Activated T-helper 2 cell treated with anti-CD3 and anti-CD28 coated beads, Interferon-gamma antibody, Interleukin-2, Interleukin-4, amounts not matched to agents 10 μg/mL and 5 μg/mL and 100 μg/mL, durations not matched to agents 14 hours and 24 hours and 36 hours (primary cell): ENCODE measurements at places on chromosomes 7 and 10. TPM values are rescaled to one million over a fixed set of nuclear protein-coding genes. Genes with fewer than 3 reads are reported as not detected.
A peak's percentile ranks its signal among the peaks of the same experiment; 100 is the strongest.

Gene TNS3
- 5.3 and 8.5 TPM in 2 replicates for total RNA-seq

GRCh38 chr10:6426317-6426716, 153.8 kb downstream of the PRKCQ start:
- DNase-seq: no peak

- DNase-seq: no peak
Observed at GRCh38 chr10:110225441-110225755, 18.0 kb downstream of the MXI1 start.

GRCh38 chr10:88544140-88544870, 38.8 kb downstream of the RNLS start:
- no peak for DNase-seq

DNA sequence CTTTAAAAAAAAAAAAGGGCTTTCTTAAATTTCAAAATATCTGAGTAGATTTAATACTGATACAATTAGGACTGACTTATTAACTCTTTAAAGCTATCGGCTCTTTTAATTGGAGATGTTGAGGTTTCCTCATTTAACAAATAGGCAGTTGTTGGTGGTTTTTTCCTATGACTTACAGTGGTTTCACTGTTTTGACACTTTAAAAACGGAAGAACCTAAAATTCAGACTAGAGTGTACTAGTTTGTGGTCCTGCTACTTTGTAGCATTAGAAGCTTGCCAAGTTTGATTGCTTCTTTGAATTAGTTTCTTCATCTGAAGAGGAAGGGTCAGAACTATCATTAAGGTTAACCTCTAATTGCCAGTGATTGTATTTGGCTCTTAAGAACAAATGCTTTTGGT, 27.7 kb downstream of the CUL1 start:
- no peak for DNase-seq

- DNase-seq: no peak
Observed at GRCh38 chr7:98022531-98022930, 32.5 kb upstream of the OCM2 start.

GRCh38 chr7:148773334-148773733, 74.6 kb downstream of the CUL1 start:
- peak; percentile 40 for DNase-seq

DNA sequence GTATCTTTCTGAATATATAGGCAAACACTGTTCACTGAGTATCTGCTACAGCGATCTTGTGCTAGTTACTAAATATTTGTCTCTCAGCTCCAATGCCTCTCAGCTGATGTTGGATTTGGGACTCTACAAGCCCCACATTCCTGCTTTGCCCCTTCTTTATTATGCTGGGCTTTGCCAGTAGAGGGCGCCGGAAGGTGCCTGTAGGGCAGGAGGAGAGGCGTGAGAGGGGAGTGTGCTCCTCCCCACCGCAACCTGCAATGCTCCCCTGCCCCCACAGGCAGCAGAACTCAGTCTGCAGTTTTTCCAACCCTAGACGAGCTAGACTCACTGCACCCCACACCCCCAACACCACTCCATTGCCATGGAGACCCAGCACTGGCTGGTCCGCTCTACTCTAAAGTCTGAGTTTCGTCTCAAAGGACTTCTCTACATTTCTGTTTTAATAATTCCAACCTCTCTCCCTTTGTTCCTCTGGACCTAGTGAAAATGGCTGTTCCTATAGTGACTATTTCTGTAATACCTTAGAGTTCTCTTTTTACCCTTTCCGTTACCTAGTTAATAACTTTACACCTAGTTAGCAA, 337.6 kb downstream of the CCSER2 start:
- no peak for DNase-seq
